Kidney tubule cell (primary cell): ENCODE measurements at places on chromosomes 2 and 18.
A peak's percentile ranks its signal among the peaks of the same experiment; 100 is the strongest.

DNA sequence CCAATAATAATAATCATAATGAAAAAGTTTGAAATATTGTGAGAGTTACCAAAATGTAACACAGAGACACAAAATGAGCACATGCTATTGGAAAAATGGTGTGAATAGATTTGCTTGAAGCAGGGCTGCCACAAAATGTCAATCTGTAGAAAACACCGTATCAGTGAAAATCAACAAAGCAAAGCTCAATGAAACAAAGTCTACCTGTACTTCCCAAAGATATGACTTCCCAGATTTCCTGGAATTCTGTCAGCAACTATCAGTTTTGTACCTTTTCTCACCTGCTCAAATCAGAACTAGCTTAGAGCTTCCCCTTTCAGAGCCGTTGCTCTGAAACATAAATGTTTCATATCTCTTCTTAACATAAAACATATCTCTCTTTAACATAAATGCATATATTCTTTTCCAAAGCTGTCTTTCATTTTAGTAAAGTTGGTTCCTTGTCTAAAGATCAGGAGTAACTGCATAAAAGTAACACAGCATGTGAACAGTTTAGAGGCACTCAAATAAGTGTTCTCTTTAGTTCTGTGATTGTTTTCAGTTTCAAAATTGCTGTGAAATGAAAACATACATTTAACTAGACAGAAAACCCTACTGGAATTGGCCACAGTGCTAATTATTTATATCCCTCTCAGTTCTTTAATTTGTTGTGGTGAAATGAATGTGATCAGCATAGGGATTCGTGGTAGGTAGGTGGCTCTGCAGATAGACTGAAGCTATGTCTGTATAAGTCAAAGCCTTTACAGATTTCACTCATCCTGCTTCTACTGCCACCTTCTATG lies 262.5 kb downstream of the KCNJ3 start:
- DNase-seq = no peak

GRCh38 chr2:38417745-38418689 lies 40.9 kb upstream of the ATL2 start:
- peak; percentile 67 for DNase-seq

- DNase-seq = peak; percentile 6
Measured at GRCh38 chr18:72119082-72119481, 425.1 kb downstream of the CBLN2 start.

- no peak for DNase-seq
Measured at GRCh38 chr2:176832086-176832485, 380.5 kb upstream of the HNRNPA3 start.

GRCh38 chr2:176464886-176465564 lies 195.8 kb downstream of the MTX2 start:
- DNase-seq = no peak

DNA sequence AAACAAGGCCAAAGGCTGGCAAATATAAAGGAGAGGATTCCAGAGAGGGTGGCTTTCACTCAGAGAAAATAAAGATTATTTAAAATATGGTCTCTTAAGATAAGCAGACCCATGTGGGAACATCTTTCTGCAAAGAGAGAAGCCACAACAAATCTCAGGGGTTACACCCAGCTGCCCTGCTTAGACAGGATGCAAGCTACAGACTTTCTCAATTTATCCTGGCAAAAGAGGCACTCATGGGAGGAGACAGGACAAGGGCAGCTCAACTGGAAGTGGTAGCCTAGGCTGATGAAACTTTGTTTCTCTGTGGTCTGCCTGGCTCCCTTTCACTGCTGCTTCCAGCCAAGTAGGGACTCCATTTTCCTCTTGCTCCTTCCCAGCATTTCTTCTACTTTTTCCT lies 25.9 kb upstream of the SULT1C4 start:
- no peak for DNase-seq

DNA sequence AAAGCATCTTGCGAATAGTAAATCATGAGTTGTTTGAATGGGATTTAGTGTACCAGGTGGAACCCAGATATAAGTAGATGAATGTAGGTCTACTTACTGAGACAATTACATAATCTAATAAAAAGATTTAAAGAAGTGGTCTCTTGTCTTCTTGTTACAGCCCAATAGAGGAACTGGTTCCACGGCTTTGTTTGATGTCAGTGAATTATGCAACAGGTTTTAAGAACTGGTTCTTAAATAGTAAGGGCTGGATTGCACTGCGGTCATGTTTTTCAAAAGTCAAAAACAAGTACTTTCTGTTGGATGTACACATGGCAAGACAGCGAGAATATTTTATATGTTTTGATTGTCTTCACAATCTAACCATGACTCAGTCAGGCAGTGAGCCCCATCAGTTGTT lies 15.4 kb upstream of the SLC9A2 start:
- DNase-seq = no peak

DNA sequence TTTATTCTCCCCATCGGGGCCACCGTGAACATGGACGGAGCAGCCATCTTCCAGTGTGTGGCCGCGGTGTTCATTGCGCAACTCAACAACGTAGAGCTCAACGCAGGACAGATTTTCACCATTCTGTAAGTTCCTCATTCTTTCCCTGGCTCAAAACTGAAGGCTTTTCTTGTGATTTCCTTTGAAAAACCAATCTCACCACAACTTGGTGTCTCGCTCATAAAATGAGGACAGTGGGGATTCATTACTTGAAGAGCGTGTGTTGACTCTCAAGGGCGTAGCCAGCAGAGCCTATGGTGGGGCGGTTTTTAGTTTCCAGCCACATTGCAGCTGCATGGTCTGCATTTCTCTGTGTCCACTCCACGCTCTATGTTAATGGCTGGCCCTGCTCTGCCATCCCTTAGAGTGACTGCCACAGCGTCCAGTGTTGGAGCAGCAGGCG lies 29.0 kb downstream of the SLC1A4 start:
- no peak for DNase-seq

DNA sequence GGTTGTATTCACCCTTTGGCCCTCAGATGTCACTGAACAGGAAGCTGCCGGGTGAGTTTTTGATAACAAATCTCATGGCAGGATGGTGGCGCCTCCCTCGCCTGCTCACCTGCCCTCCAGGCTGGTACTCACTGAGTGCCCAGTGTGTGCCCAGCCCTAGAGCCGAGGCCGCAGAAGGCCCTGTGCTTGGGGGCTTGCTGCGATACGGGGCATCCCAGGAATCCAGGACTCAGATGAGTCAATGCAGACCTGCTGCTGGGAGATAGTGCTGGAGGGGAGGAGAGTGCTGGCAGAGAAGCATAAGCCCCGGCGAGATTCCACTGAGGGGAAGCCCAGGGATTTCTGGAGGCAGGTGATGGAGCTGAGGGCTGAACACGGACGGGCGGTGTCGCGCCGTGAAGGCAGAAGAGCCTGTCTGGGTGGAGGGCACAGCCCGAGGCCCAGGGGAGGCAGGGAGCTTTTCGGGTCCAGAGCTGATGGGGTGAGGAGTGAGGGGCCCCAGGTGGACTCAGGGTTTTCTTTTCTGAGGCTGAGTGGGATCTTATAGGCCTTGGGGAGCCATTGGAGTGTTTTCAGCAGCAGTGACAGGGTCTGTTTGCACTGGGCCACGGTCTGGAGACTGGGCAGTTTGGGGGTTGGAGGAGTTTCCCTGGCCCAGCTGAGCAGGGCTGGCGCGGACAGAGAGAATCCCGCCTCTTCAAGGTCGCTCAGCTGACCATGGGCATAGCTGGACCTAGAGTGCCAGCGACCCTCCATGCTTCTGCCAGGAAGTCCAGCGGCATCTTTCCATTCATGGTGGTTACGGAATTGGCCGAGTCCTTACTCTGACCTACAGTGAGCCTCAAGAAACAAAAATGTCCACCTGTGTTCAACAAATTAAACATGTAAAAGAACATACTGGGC lies 35.5 kb downstream of the LDLRAD4 start:
- no peak for DNase-seq

- no peak for DNase-seq
Measured at GRCh38 chr2:82198809-82199492, 1894.4 kb upstream of the LRRTM1 start.

- DNase-seq = no peak
Measured at GRCh38 chr2:105788670-105789290, 44.1 kb downstream of the NCK2 start.

- no peak for DNase-seq
Measured at GRCh38 chr2:135825550-135826176, 11.3 kb downstream of the LCT start.

DNA sequence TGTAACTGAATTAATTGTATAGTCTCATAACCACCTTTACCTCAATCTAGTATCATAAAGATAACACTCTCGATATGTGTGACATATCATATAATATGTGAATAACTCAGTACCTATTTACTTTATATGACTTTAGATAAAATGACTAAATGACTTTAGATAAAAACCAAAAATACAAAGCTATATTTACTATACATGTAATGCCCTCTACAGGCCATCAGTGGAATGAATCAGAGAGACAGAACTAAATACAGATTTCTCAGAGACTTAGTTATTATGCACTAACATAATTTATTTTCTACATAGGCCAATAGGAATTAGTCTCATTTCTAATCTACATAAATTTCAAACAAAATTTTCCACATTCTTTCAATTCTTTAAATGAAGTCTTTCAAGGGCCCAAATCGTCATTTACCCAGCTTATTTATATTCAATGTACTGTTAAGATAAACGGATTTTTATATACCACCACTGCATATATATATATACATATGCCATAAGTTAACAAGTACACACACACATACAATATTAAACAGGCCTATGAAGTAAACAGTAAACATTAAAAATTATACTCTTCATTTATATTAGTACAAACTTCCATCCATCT lies 219.9 kb downstream of the EXOC6B start:
- DNase-seq = peak; percentile 11

GRCh38 chr2:101361121-101361520 lies 26.2 kb downstream of the CREG2 start:
- DNase-seq = no peak

DNA sequence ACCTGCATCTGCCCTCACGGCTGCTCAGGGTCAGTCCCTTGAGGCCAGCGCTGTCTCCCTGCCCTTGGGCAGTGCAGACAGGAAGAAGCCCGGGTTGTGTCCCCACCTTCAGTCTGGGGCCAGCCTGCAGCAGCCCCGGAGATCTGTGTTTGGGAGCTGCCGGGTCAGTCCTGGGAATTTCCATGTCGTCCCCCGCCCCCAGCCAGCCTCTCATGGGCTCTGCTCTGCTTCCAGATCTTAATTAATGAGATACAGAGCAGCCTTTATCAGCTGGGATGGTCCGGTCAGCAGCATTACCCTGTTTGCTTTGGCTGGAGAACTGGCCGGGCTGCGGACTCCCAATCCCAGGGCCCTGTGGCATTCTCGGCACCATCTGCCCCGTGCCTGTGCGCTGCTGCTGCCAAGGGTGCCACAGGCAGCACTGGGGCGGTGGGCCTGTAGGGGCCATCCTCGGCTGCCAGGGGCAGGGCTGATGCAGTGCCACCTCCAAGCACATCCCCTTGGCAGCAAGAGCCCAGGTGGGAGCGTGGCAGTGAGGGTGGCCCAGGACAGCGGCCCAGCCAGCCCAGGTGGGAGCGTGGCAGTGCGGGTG lies 2.4 kb downstream of the BOK start:
- peak; percentile 25 for DNase-seq

GRCh38 chr2:132577686-132578085 lies 92.3 kb downstream of the LYPD1 start:
- DNase-seq = no peak

DNA sequence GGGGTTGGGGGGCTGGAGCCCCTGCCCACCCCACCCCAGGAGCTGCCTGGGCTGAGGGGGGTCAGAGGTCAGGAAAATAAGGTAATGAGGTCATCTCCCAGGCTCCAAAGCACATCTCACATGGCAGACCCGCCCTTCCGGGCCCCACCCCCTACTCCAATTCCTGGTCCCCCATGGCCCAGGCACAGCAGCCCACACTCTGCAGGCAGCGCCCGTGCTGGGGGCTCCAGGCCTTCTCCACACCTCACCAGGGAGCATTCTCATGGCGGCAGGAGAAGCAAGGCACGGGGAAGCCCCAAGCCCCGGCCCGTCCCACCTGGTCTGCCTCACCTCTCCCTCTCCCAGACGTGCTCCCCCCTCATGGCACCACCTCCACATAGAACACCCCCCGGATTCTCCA lies 43.8 kb downstream of the AQP12A start:
- no peak for DNase-seq

DNA sequence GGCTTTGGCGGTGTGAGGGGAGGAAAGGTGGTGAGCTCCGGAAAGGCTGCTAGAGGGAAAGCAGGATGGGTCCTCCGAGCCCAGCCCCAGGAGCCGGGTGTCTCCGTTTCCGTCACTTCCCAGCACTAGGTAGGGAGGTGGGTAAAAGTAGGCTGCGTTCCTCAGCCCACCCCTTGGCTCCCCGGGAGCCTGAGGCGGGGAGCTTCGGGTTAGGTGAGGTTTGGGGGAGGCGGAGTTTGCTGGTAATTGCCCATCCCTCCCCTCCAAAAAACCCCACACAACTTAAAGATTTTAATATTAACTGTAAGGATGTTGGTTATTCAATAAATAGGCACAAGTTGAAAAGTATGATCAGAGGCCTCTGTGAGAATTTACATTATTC lies 552 bp upstream of the ATF2 start:
- no peak for DNase-seq

DNA sequence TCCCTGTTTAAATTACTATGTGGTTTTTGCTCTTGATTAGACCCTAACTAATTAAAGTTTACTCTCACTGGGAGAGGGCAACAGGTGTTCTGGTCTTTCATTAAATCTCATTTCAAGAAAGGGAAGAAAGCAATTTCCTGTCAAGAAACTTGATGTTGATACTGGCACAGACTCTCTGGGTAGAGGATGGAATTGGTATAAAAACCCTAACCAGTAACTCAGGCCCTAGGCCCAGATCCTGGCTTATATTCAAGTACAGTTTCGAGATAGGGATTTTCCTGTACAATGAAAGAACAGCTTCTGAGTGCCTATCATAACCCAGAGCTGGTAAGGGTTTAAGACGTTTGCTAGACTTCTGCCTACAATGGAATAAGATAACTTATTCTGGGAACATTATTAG lies 61.6 kb upstream of the ACYP2 start:
- no peak for DNase-seq

DNA sequence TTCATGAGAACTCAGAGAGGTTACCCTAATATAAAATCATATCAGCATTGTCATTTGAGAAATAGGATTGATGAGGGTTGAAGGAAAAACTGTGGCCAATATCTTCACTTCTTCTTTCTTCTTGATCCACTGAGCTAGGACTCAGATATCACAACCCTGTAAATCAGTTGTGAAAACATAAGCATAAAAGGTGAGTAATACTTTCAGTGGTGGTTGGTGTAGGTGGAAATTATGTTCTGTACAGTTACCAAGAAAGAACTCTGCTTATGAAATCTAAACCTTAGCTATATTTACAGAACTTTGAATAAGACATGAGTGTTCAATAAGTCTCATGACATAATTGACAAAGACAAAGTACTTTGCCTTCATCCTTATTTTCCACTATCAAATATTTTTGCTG lies 56.3 kb downstream of the PAX3 start:
- no peak for DNase-seq

DNA sequence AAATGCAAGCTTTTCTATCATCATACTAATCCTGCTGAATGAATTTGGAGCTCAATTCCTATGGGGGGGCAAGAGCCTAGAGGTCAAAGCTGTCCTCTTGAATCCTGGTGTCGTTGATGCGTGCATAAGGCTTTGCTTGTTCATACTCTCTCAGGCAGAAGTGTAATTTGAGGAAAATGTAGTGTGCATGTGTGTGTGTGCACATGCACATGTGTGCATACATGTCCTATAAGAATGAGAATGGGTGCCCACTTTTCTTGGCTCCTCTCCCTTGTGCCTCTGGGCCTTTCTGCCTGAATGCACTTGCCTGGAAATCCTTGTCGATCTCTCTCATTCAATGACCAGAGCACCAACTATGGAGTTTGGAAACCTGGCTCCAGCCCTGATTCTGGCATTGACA lies 28.5 kb upstream of the C18orf32 start:
- DNase-seq = no peak
